ENCODE measurements at places on chromosomes 3 and 15. TPM values are rescaled to one million over a fixed set of nuclear protein-coding genes. Genes with fewer than 3 reads are reported as not detected.

LSAMP gene
- total RNA-seq, result not detected

GRCh38 chr3:173799060-173799816 lies 401.7 kb downstream of the NLGN1 start:
- DNase-seq, result no peak

DNA sequence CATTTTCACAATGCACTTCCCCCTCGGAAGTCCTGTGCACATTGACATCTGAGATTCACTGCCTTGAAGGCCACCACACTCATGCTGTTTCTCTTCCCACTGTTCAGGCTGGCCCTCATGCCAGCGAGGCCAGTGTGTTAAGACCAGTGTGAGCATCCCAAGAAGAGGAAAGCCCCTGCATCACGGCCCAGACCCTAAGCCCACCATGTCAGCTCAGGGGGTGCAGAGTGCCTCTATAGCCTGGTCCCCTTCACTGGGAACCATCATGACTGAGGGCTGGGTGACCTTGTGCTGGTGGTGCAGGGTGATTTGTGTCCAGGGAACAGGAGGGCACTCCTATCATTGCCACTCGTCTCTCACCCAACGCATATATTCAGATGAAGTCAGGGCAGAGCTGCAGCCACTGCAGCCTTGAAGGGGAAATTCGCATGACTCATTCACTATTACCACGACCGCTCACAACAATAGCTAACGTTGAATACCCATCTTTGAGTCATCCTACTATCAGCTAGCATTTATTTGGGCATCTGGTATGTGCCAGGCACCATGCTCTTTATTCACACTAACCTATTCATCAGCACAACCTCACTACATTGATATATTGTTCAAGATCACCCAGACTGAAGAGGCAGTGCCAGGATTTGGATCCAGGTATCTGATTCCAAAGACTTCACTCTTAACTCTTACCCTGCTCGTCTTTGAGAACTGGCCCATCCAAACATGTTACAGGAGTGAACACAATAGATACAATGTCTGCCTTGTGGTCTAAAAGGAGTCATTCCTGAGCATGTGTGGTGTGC lies 58.8 kb upstream of the SLC6A11 start:
- no peak for DNase-seq

DNA sequence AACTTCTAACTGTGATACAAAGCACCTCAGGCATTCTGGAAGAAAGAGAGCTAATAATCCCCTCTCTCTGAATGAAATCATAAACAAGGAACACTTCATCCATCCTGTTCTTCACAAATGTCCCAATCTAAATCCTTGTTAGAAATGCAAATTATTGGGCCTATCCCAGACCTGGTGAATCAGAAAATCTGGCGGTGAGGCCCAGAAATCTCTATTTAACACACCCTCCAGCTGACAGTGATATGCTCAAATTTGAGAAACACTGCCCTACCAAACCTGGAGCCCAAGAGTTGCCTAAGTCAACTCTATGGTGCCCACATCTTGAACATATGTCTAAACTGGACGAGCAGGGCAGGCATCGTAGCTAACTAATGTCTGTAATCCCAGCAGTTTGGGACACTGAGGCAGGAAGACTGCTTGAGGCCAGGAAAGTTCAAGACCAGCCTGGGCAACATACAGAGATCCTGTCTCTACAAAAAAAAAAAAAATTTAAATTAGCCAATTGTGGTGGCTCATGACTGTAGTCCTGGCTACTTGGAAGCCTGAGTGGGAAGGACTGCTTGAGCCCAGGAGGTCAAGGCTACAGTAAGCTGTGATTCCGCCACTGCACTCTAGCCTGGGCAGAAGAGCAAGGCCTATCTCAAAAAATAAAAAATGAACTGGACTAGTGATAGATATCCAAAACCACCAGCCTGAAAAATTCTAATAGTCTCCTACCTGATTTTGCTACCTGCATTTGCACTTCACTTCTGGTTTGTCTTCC lies 23.1 kb downstream of the SCAP start:
- no peak for DNase-seq

- no peak for DNase-seq
Measured at GRCh38 chr15:36992454-36992853, 107.9 kb downstream of the MEIS2 start.

GRCh38 chr3:49671291-49672288 lies 2.6 kb upstream of the APEH start:
- DNase-seq, result peak; percentile 75

DNA sequence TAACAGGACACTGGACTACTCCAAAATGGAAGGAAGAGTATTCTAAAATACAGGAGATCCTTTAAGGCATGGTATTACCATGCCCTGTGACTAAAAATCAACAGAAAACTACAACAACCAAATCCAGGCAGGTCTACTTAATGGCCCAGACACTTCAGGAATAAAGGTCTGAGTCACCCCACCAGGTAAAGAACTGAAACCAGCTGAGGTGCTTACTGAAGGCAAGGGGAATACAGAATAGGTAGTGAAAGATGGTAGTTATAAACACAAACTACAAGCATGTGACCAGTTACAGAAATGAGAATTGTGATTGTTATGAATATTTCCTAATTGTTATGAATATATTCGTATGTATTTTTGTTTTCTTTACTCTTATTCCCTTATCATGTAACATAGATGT lies 13.4 kb downstream of the IFT57 start:
- no peak for DNase-seq

DNA sequence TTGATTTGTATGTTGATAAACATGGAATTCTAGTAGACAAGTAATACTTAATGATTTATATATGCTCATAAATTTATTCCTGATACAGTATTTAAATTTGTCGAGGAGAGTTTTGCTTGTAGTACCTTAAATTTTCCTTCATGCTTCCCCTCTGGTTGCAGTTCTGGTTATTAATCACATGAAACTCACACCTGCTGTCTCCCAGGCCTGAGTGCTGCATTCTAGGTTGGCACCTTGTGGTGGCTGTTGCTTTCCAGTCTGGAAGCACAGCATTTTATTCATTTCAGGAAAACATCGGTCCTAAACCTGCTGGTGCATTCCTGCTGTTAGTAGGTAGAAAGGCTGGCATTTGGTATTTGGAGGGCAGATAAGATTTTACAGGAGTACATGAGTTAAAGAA lies 44.9 kb downstream of the ATP1B3 start:
- DNase-seq, result no peak

GRCh38 chr3:112115806-112116383 lies 17.2 kb downstream of the GCSAM start:
- DNase-seq, result no peak

- DNase-seq, result no peak
Measured at GRCh38 chr15:91891788-91892345, 38.4 kb downstream of the SLCO3A1 start.
